ENCODE measurements at places on chromosomes 16 and 17.
A peak's percentile ranks its signal among the peaks of the same experiment; 100 is the strongest.

GRCh38 chr17:78304549-78305037 is 55.3 kb downstream of the SOCS3 start:
- no peak for DNase-seq

DNA sequence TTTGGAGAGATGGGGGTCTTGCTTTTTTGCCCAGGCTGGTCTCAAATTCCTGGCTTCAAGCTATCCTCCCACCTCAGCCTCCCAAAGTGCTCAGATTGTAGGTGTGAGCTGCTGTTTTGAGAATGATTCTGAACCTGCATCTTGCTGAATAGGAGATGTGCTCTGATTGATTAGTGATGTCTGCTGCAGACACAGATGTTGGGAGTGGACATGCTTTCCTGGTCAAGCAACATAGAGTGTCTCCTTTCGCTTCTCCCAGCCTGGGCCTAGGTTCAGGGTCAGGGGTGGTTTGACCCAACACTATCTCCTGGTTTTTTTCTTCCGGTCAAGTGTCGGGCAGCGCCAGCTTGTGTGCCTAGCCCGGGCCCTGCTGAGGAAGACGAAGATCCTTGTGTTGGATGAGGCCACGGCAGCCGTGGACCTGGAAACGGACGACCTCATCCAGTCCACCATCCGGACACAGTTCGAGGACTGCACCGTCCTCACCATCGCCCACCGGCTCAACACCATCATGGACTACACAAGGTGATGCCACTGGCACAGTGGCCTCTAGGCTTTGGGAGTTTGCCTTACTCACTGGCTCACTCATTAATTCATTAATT is 85.2 kb downstream of the ABCC6 start:
- no peak for DNase-seq

GRCh38 chr17:1050246-1050995 is 53.5 kb downstream of the TIMM22 start:
- no peak for DNase-seq

DNA sequence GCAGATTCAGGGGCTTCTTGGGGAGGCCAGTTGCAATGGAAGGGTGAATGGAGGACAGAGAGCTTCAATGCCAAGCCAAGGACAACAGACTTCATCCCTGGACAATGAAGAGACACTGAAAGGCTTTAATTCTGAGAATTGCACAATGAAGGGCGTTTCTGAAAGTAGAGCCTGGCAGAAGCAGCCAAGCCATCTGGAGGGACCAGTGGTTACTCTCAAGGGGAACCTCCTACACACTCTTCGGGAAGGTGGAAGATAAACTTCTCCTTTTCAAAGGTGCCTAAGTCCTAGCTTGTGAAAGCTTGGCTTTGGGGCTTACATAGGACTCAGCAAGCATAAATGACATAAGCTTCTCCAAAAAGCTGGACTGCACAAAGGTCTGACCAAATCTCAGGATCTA is 6.2 kb upstream of the CES1 start:
- no peak for DNase-seq

DNA sequence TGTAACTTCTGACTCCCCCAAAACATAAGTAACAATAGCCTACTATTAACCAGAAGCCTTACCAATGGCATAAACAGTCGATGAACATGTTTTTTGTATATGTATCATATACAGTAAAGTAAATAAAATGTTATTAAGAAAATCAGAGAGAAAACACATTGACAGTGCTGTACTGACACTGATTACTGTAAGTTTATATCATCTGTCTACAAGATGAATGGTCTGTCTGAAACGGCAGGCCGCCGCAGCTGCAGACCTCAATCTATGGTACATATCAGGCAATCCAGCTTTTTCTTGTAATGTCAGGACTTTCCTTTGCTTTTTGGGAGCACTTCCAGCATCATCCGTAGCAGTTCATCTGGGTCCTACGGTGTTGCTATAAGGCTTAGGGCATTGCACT is 44.2 kb upstream of the RPH3AL start:
- no peak for DNase-seq

- DNase-seq = no peak
Measured at GRCh38 chr17:28928061-28928460, 23.3 kb downstream of the PHF12 start.

GRCh38 chr16:85514598-85515318 is 98.4 kb upstream of the GSE1 start:
- DNase-seq = peak; percentile 93

DNA sequence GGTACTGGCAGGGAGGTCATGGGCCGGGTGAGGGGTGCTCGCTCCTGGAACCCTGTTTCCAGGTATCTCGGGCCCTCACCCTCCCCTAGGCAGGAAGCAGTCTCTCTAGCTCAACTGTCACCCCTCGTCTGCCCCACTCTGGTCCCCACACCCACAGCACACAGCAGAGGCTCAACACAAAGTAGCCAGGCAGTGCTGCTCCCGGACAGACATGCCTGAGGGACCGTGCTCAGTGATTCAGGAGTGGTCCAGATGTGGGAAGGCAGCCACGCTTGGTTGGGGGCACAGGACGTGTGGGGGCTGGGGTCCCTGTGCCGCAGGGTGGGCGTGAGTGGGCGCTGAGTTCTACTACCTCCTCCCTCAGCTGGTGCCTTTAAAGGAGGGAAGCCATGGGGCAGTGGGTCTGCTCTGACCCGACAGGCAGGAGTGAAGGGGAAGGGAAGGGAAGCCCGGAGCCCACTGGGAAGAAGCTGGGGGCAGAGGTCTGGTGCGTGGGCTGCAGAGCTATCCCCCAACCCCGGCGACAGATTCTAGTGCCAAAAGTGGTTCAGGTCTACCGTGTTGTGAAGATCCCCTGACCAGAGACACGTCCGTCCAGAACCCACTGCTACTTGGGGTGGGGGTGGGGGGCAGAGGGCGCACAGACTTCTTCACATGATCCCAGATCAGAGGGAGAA is 11.8 kb downstream of the SLC16A3 start:
- no peak for DNase-seq

DNA sequence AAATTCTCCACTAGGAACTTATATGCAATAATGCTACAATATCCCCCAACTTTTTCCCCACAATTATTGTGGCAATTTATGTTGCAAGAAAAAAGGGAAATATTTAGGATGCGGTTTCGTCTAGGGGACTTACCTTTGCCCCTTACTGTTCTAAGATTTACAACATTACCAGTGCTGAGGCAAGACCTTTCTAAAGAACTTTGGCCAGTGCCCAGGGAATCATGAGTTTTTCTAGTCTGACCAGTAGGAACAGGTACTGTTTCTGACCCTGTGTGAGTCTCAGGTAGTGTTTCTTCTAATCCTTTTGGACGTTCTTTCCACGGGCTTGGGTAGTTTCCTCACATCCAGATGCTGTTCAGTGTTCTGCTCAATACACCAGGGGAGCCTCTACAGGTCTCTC is 373.7 kb downstream of the HAPSTR1 start:
- DNase-seq = no peak

DNA sequence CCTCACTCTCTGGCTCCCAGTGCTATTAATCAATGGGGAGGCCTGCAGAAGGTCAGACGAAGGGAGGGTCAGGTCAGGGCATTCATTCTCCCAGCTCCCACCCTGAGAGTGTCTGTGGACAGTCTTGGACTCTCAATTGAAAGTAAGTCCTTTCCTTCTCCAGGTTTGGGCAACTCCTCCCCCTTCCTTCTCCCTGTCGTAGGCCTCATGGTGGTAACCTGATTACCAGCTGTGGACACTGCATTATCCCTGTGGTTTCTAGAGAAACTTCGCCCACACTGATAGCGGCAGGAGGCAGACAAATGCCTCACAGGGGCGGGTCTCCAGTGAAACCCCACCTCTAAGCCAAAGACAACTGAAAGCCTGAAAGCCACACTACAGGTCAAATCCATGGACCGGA is 57.7 kb upstream of the SLC25A19 start:
- no peak for DNase-seq

DNA sequence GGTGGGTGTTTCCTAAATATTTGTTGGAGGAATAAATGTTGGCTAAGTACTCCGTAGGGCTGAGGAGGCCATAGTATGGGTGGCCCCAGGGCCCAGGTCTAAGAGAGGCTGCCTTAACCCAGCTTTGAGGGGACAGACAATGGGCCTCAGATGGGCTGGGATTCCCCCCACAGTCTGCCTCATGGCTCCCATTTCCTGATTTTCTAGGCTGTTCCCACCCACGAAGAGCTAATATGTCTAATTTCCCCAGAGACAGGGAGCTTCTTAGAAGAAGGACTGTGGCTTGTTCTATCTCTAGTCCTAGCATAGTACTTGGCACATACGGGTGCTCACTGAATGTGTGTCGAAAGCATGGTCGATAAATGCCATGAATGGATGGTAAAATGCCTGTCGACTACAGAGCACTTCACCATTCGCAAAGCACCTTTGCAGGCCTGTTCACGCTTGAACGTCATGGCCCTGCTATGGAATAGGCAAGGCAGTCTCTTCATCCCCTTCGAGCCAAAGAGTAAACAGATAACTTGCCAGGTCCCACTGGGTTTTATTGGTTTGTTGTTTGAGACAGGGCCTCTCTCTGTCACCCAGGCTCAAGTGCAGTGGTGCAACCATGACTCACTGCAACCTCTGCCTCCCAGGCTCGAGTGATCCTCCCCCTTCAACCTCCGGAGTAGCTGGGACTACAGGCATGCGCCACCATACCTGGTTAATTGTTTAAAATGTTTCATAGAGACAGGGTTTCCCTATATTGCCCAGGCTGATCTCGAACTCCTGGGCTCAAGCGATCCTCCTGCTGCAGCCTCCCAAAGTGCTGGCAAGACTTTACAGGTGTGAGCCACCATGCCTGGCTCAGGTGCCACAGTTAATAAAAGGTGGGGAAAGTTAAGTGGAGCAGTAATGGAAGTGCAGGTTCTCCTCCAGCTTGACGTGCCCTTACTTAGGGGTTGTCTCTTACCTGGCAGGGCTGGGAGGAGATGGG is 9.7 kb downstream of the CHAD start:
- no peak for DNase-seq

- DNase-seq = no peak
Measured at GRCh38 chr16:783404-784161, 4.6 kb downstream of the RPUSD1 start.
